Colonic mucosa (tissue), 4 donors: ENCODE measurements at places on chromosomes 5 and 9. TPM values are rescaled to one million over a fixed set of nuclear protein-coding genes. Genes with fewer than 3 reads are reported as not detected.
A peak's percentile ranks its signal among the peaks of the same experiment; 100 is the strongest.

TMC1 gene
- total RNA-seq, result 0.29 TPM

GRIA1 gene
- total RNA-seq, result not detected

PCDHGC4 gene
- total RNA-seq, result 0.35 TPM

MEIKIN gene
- not detected for total RNA-seq

- H3K4me3 ChIP-seq, result peak overlapping the region; percentile 55
- peaks cover 5% of the 10 kb centered on the region for H3K27me3 ChIP-seq
- no peaks in the 10 kb centered on the region for H3K4me1 ChIP-seq
Measured at GRCh38 chr5:113294311-113295110, 140.3 kb downstream of the TSSK1B start.

DNA sequence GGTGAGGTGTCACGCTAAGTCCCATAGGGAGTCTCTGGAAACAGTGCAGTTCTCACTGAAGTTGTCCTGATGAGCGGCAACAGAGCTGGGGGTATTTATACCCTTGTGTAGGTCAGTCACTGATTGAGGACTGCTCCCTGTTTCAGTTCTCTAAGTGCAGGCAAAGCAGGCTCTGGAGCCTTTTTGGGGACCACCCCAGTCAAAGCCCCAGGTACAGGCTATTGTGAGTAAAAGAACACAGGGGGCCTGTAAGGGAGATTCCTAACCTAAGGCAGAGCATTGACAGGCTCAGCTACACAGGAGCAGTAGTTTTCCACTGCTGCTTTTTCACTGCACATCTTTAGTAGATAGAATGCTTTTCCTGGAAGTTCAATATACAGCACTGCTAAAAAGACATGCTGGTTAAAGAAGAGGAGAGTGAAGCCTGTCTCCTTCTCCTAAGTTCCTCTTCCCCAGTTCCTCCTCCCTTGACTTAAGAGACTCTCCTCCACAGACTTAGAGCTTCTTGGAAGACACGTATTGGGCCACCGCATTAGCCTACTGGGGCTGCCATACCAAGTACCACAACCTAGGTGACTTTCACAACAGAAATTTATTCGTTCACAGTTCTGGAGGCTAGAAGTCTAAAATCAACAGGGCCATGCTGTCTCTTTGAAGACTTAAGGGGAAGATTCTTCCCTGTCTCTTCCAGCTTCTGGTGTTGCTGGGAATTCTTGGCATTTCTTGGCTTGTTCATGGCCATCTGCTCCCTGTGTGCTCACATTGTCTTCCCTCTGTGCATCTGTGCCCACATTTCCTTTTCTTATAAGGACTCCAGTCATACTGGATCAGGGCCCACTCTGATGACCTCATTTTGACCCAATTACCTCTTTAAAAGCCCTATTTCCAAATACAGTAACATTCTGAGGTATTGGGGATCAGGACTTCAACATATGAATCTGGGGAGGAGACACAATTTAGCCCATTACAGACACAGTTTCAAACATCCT lies 221.0 kb downstream of the ESM1 start:
- H3K4me1 ChIP-seq, result no peaks in the 10 kb centered on the region
- no peak overlapping the region for H3K4me3 ChIP-seq
- no peak overlapping the region for H3K27ac ChIP-seq
- DNase-seq, result no peak
- H3K27me3 ChIP-seq, result no peaks in the 10 kb centered on the region
